ENCODE measurements at places on chromosomes 12 and 14. TPM values are rescaled to one million over a fixed set of nuclear protein-coding genes. Genes with fewer than 3 reads are reported as not detected.

Gene RFLNA
- 0.68 TPM for total RNA-seq

Gene LPAR5
- total RNA-seq = 1.5 TPM

DNA sequence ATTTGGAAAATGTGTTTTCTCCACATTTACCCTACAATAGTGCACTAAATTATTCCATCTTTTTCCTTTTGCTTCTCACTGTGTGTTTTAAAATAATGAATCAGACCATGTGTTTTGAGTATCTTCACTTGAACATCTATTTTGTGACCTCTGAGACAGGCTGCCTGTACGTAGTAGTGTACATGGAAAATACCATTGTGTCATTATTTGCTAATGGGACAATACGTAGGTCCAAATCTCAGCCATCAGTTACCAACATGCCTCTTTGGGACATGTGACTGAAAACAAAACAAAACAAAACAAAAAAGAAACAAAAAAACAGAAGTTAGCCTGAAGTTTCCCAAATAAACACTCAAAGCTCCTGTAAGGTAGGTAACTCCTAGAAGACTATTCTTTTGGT is 7.1 kb upstream of the MYF6 start:
- H3K4me3 ChIP-seq = no peak overlapping the region
- no peaks in the 10 kb centered on the region for H3K4me1 ChIP-seq
- no peak overlapping the region for H3K27ac ChIP-seq
- no peak for DNase-seq

DNA sequence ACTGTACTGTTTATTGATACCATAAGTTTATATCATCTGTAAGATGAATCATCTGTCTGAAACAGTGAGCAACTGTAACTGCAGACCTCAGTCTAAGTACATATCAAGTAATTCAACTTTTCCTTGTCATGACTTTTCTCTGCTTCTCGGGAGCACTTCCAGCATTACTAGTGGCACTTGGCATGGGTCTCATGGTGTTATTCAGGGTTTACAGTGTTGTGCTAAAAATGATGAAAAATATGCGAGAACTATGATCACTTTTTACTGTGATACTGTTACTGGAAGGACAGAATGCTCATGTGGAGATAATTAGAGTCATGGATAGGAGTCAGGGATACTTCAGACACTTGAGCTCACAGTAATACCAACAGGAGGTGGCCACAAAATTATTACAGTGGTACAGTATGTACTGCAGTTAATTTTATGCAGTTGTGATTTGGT is 8.3 kb downstream of the KTN1 start:
- H3K27me3 ChIP-seq = no peaks in the 10 kb centered on the region
- peaks cover 38% of the 10 kb centered on the region for H3K4me1 ChIP-seq
- no peak for DNase-seq
- no peaks in the 10 kb centered on the region for H3K36me3 ChIP-seq
- no peak overlapping the region for H3K4me3 ChIP-seq

- no peaks in the 10 kb centered on the region for H3K27me3 ChIP-seq
- no peaks in the 10 kb centered on the region for H3K4me1 ChIP-seq
- no peaks in the 10 kb centered on the region for H3K36me3 ChIP-seq
- no peak overlapping the region for H3K4me3 ChIP-seq
- H3K27ac ChIP-seq = no peak overlapping the region
- DNase-seq = no peak
Measured at GRCh38 chr14:22070119-22070982, 396.7 kb upstream of the OR4E1 start.

DNA sequence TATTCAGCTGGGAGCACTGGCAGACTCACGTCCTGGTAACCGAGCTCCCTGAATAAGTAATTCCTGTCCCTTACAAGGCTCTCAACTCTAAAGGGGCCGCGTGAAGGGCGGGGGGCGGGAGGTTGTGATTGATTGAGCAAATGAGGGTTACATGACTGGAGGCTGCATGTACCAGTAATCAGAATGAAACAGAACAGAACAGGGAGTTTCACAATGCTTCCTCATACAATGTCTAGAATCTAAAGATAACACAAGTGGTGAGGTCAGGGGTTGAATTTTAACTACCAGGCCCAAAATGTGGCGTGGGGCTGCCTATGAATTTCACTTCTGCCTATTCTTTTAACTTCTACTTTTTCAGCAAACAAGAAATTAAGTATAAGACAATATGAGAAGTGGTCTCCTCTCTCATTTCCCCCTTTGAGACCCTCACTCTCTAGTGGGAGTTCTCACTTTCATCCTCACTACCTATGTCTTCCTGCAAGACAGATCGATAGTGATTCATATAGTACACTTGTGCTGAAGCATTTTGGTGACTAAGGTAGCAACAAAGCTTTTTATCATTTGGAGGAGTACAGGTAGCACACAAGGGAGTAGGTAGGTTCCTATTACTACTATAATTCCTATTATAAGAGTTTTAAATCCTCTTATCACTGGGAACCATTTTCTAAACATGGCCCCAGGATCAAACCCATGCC is 239.8 kb downstream of the KTN1 start:
- no peak overlapping the region for H3K4me3 ChIP-seq
- DNase-seq = no peak
- no peaks in the 10 kb centered on the region for H3K36me3 ChIP-seq
- H3K27me3 ChIP-seq = no peaks in the 10 kb centered on the region
- H3K27ac ChIP-seq = no peak overlapping the region

DNA sequence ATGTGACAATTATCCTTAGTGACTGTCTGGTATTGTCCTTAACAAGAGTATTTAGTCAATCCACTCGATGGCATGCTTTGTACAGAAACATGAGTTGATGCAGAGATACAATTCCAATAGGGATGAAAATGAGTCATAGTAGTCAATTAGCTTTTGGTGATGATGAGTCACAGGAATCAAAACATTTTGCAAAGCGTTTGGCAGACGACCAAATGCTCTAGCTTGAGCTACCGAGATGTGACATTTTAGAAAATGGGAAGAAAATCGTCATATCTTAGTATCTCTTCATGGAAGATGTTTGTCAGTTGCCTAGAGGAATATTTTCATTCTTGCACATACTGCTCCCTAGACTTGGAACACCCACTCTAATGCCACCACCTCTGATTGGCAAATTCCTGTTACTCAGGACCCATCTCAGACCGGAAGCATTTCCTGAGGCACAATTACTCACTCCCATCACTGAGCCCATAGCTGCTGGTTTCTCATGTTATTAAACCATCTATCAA is 95.0 kb downstream of the LMNTD1 start:
- no peak overlapping the region for H3K27ac ChIP-seq
- DNase-seq = no peak
- H3K36me3 ChIP-seq = no peaks in the 10 kb centered on the region
- H3K4me3 ChIP-seq = no peak overlapping the region
- no peaks in the 10 kb centered on the region for H3K27me3 ChIP-seq
- no peaks in the 10 kb centered on the region for H3K4me1 ChIP-seq

- H3K27me3 ChIP-seq = no peaks in the 10 kb centered on the region
- no peak for DNase-seq
- no peaks in the 10 kb centered on the region for H3K4me1 ChIP-seq
Measured at GRCh38 chr14:67749341-67750084, 47.8 kb downstream of the RDH12 start.

DNA sequence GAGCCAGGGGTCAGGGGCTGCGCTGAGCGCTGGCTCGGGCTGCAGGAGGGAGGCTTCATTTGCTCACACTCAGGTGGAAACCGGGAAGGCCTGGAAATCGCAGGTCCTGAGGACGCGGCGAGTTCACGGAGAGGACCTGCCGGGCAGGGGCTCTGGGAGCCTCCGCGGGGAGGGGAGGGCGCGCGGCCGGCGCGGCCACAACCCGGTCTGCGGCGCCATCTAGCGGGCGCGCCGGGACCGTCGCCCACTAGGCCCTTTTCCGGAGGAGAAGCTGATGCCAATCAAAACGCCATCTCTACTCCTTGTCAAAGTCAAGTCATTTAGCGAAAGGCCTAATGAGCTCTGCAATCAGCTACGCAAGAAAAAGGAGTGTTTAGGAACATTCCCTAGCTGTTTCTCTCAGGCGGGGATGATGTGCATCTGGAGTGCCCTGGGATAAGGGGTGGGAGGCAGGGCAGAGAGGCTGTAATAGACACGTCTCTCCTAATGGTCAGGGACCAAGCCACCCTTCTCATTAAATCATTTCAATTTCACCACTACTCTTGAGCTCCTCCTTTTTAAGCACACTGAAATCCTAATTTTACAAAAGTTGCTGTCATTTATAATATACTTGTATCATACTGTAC is 885.8 kb upstream of the TMEM132C start:
- DNase-seq = peak; percentile 65
- no peak overlapping the region for H3K27ac ChIP-seq
- H3K27me3 ChIP-seq = no peaks in the 10 kb centered on the region
- no peaks in the 10 kb centered on the region for H3K36me3 ChIP-seq
- H3K4me1 ChIP-seq = no peaks in the 10 kb centered on the region
- no peak overlapping the region for H3K4me3 ChIP-seq

- H3K36me3 ChIP-seq = no peaks in the 10 kb centered on the region
- no peak for DNase-seq
- no peak overlapping the region for H3K4me3 ChIP-seq
- H3K27me3 ChIP-seq = no peaks in the 10 kb centered on the region
Measured at GRCh38 chr14:90796329-90796728, 19.9 kb downstream of the TTC7B start.

DNA sequence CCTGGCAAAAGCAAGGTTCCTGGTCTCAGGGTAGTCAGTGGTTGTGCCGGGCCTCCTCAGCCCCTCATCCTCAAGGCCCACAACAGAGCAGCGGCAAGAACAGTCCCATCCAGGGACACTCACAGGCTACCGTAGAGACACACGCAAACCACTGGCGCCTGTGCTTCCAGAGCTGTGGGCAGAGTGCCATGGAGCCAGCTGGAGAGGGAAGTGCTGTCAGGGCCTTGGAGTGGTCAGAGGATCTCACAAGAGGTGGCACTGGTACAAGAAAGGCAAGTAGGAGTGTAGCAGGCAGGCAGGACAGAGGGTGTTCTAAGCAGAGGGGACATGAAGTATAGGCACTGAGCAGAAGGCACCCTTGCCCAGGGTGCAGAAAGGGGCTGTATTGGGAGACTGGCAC is 34.6 kb downstream of the ANKRD9 start:
- peaks cover 13% of the 10 kb centered on the region for H3K4me1 ChIP-seq
- H3K27ac ChIP-seq = peak overlapping the region; percentile 37
- peak; percentile 82 for DNase-seq
- no peaks in the 10 kb centered on the region for H3K27me3 ChIP-seq
- H3K36me3 ChIP-seq = no peaks in the 10 kb centered on the region
- no peak overlapping the region for H3K4me3 ChIP-seq

- H3K27me3 ChIP-seq = no peaks in the 10 kb centered on the region
- H3K4me1 ChIP-seq = no peaks in the 10 kb centered on the region
- H3K4me3 ChIP-seq = no peak overlapping the region
- no peaks in the 10 kb centered on the region for H3K36me3 ChIP-seq
- no peak overlapping the region for H3K27ac ChIP-seq
Measured at GRCh38 chr12:42469355-42470175, 120.0 kb downstream of the PRICKLE1 start.

All from testis (tissue), 5 donors.